ENCODE measurements at places on chromosomes 6 and 20.

DNA sequence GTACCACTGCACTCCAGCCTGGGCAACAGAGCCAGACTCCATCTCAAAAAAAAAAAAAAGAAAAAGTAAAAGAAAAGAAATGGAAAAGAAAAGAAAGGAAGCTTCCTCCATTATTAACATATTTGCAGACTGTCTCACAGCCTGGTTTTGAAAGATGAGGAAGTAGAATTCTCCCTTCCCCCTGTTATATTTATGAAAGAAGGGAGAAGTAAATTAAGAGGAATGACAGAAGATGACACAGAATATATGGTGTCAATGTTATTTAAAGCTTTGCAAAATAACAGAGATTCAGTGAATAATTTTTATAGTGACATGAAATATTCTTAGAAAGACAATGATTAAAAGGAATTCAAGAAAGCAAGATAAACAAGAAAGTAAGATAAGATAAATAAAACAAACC lies 83.7 kb upstream of the PRSS16 start:
- no peak for DNase-seq

- no peak for DNase-seq
Observed at GRCh38 chr6:138692978-138693909, 80.3 kb upstream of the CCDC28A start.

DNA sequence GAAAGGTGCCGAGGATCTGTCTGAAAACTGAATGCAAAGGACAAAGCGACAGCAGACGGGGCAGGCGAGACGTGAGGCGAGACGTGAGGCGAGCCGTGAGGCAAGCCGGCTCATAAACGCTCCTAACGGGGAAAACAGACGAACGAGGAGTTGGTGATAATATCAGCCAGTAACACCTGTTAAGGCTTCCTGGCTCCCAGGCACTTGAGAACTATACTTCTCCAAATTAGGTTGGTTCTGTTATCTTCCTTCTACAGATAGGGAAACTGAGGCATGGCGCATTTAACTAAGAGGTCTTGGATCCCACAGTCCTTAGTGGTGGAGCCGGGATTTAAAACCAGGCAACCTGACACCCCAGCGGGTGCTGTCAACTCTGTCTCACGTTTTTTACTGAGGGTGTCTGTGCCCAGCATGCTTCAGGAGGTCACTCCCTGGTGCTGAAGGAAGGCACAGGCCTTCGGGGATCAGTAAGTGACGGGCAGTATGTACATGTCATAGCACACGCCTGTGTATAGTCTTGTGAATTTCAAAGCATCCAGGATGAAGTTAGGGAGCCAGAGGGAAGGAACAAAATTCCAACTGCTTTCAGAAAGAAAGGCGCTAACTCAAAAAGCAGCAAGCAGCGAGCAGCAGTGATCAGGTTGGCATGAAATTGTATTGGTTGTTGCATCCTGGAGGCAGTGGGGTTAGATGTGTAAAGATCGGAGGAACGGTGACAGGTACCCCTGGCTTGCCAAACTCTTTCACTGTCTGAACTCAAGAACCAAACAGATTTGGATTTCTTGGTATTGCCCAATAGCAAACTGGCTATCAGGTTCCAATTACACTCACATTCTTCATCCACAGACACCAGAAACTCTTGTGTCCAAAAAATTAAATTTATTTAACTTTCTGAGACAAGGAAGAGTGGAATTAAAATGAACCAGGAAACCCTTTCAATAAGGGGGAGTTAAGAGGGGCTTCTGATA lies 318.7 kb downstream of the THBS2 start:
- DNase-seq, result no peak

DNA sequence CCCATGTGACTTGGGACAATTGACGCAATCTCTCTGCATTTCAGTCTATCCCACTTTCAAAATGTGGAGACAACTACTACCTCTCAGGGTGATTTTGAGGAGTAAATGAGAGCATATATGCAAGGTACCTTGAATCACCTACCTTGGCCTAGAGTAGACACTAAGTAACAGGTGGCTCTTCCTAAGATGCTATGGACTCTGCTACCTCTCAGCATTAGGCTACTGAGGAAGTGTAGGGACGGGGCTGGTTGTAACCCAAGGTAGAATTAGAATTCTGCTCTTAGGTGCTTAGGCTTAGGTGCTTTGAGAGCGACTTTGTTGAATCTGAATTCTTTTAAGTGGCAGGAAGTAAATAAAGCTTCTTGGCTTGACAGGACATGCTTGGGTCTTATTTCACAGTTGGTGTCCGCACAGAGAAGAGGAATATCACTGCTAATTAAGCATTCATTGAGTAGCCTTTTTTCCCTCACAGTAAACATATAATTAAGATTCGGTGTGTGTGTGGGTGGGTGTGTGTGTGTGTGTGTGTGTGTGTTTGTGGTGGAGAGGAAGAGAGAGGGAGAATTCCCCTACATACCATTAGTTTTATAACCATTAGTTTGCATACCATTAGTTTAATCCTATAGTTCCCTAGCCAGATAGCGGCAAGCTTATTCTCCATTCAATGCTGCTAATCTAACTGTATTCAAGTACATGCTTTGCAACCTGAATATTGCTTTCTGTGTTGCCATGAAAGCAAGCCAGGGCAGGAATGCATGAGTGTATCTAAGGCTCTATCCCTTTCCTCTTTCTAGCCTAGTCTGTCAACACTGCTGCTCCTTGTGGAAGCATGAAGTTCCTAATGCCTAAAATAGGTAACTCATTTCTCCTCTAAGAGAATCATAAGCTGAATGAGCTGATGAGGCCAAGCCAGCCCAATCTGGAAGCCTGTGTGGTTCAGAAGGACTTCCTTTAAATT lies 112.5 kb downstream of the IPCEF1 start:
- no peak for DNase-seq

DNA sequence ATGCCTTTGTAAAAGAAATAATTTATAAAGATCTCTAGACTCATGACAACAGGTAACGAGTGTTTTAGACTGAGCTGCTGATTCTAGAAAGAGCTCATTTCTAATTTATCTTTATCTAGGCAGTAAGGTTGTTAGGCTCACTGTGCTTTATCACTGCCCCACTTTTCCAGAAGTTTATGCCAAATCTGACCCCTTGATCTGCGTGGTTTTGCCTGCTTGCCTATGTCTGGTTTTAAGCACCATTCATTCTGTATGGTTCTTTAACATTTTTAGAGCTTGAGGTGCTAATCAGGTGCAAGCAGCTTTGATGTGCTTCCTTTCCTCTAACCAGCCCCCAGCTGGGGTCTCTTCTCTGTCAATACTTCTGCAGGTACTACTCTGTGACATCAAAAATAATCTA lies 49.7 kb upstream of the GCLC start:
- no peak for DNase-seq

DNA sequence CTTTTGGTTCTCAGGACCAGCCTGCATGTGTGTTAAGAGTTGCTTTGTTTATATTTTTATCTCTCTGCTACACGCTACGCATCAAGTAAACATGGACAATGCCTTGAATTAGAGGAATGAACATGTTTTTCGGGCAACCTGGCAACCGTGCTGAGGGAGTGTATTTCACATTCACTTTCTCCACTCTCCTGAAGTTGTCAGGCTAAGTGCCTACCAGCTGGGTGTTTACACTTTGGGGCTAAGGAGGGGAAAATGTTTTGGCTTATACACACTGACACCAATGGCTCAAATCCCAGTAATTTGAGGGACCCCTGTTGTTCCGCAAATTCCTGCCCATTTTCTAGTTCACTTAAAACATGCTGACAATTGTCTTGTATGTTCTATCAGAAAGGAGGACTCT lies 141.5 kb upstream of the PDE7B start:
- no peak for DNase-seq

DNA sequence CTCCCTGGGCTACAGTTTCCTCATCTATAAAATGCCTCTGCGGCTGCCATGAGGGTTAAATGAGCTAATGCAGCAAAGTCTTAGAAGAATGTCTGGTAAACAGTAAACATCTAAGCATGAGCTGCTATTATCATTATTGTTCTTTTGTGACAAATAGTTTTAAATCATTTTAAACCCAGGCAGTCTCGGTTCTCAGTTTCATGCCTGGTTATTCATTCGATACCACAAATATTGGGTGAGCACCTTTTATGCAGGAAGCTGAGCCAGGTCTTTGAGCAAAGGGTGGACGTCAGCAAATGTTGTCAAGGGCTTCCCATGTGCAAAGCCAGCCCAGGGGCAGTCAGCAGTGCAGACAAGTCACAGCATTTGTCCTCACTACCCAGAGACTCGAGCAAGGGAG lies 128.7 kb downstream of the NFATC2 start:
- no peak for DNase-seq

DNA sequence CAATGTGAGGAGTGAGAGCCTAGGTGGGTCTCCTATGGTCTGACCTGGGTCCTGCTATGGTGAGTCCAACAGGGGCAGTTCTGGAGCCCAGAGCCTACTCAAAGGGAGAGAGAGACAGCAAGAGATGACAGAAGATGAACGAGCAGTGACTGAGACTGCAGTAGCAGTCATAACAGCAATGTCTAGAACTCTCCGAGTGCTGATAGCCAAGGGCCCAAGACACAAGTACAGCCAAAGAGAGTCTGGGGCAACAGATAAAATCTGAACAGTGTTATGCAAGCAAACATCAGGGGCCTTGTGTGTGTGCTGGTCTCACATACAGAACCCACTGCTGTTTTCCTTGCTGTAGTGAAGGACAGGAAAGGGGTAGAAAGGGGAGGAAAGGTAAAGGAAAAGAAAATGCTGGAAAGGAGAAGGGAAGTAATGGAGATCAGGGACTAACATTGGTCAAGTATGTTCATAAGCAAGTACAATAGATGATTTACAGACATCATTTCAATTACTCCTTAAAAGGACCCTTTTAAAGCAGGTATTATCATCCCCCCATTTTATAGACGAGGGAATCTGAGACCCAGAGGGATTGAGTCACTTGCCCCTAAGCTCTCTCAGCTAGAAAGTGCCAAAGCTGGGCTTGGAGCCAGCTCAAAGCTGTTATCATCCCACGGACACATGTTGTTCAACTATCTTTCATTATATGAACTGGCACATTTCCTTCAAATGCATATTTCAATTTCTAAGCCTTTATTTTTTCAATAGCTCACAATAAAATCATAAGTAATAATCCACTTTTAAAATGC lies 182.3 kb upstream of the RAB32 start:
- DNase-seq, result no peak
